Left lung (tissue), 14 donors: ENCODE measurements at places on chromosomes 2 and 18. TPM values are rescaled to one million over a fixed set of nuclear protein-coding genes. Genes with fewer than 3 reads are reported as not detected.

DNA sequence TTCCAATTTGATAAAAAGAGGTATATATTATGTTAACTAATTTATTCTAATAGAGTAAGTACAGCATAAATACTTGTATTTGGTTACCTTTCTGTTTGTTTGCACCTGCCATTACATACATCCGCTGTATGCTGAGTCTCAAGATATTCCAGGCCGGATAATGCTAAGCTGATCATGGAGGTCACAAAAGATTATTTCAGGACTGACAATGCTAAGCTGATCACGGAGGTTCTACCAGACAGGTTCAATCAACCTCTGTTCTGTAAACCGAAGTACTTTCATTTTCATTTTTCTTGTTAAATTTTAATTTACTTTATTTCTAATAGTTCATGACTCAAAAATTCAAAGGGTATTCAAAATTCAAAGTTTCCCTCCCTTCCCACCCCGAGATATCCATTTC is 31.1 kb downstream of the PNO1 start:
- H3K4me1 ChIP-seq, result peaks cover 46% of the 10 kb centered on the region
- no peak overlapping the region for H3K4me3 ChIP-seq
- no peaks in the 10 kb centered on the region for H3K27me3 ChIP-seq
- H3K27ac ChIP-seq, result no peak overlapping the region

DNA sequence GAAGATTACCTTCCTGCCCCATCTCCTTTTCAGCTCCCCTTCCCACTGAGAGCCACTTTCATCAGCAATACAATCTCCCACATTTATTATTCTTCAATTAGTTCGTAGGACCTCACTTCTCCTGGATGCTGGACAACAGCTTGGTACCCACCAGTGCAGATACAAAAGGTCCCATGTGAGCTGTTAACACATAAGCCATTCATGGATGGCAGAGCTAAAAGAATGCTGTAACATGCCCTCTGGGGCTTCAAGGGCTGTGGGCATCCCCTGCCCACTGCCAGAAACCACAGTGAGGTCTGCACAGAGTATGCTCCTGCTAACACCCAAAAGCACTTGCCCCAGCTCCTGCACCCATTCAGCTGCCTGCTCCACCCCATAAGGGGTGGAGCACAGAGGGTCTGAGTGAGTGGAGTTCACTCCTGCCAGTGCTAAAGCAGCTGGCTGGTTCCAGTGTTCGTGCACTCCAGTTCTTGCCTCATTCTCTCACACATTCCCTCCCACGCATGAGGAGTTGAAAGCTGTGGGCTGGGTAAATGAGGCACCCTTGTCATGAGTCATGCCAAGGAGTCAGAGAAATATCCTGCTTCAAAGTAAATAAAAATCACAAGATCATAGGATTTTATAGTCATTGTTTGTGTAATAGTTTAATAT is 305.9 kb upstream of the TMEFF2 start:
- no peak overlapping the region for H3K4me3 ChIP-seq
- H3K36me3 ChIP-seq, result no peaks in the 10 kb centered on the region
- H3K4me1 ChIP-seq, result no peaks in the 10 kb centered on the region
- H3K27me3 ChIP-seq, result no peaks in the 10 kb centered on the region
- DNase-seq, result no peak
- H3K27ac ChIP-seq, result no peak overlapping the region

DNA sequence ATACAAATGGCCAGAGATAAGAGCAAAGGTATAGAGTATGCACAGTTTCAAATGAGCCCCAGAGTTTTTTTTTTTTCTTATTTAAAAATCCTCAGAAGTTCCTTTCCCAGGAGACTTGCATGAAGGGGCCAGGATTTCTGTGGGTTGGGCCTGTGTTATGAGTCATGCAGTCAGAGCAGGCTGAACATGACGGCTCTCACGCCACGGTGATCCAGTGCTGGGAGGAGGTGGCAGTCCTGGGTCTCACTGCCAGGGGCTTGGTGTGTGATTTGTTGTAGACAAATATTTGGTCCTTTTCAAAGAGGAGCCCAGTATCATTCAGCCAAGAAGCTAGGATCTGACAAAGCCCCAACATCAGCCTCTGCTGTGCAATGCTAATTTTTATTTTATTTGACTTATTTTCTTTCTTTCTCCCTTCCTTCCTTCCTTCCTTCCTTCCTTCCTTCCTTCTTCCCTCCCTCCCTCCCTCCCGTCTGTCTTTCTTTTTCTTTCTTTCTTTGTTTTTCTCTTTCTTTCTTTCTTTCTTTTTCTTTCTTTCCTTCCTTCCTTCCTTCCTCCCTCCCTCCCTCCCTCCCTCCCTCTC is 10.4 kb upstream of the KCNE4 start:
- no peaks in the 10 kb centered on the region for H3K27me3 ChIP-seq
- no peak overlapping the region for H3K4me3 ChIP-seq
- no peak for DNase-seq
- no peak overlapping the region for H3K27ac ChIP-seq

FBXO15 gene
- 2.4 TPM for total RNA-seq

ITGB6 gene
- total RNA-seq, result 227 TPM
